H4 (cell line): ENCODE measurements at places on chromosomes 16 and 17. TPM values are rescaled to one million over a fixed set of nuclear protein-coding genes. Genes with fewer than 3 reads are reported as not detected.
A peak's percentile ranks its signal among the peaks of the same experiment; 100 is the strongest.

The ITGAX gene
- 1.8 and 4.4 TPM in 2 replicates for total RNA-seq

DNA sequence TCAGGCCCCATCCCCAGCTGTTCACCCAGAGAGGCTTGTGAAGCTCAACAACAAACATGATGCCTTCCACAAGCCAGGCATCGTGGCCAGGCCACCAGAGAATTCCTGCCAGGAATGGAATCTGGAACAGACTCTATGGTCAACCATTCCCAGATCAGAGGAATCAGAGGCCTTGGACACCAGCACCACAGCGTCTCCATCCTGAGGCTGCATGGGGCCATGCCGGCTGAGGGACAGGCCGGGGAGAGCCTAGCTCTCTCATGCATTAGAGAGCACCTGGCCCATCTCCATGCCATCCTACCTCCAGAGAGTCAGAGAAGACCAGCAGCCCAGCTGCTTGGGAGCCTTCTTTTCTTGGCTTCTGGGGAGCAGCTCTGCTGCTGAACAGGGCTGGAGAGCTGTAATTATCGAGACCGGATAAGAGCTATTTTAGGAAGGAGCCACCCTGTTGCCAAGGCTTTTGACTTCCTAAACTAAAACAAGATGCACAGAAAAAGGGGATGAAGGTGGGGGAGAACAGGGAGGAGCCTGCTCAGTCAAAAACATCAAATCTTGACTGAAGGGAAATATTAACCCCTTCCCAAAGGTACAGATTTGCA lies 24.5 kb upstream of the MTMR4 start:
- no peak for DNase-seq

DNA sequence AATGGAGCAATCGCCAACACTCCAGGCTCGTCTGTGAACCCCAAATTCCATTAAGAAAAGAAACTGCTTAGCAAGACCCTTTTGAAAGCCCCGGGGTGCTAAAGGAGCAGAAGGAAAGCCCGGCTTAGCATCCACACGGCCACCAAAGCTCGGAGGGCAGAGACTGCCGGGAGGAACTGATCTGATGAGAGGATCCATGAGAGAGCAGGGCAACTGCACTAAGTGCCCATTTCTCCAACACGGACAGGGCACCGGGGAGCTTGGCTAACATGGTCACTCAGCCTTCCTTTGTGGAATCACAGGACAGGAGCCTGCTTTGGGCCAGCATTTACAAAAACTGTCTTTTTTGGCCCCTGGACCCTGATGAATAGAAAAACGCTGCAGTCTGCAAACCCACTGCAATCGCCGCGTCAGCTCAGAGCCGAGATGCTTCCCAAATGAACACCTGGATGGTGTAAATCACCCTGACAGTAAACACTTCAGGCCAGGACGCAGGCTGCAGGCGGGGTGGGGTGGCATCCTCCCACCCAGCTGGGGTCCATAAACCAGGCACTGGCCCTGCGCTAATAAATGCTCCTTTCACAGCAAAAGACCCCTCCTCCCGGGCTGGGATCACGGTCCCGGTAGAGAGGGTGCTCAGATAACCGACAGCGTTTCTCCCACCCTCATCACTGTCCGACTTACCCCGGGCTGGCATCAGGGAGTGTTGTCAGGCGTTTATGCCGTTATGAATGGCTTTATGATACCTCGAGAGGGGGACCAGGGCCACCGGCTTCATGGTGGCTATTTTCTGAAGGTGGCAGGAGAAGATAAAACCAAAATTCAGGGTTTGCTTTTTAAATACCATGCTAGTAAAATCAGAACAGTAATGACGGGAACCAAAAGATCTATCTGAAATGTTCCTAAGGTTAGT lies 299.5 kb downstream of the IRF8 start:
- DNase-seq = no peak

DNA sequence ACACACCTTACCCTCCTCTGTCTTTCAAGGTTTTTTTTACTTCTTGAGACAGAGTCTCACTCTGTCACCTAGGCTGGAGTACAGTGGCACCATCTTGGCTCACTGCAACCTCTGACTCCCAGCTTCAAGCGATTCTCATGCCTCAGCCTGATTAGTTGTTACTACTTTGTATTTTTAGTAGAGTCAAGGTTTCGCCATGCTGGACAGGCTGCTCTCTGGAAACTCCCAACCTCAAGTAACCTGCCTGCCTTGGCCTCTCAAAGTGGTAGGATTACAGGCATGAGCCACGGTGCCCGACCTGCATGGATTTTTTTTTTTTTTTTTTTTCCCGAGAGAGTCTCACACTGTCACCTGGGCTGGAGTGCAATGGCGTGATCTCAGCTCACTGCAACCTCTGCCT lies 273.2 kb downstream of the RBFOX1 start:
- no peak for DNase-seq

DNA sequence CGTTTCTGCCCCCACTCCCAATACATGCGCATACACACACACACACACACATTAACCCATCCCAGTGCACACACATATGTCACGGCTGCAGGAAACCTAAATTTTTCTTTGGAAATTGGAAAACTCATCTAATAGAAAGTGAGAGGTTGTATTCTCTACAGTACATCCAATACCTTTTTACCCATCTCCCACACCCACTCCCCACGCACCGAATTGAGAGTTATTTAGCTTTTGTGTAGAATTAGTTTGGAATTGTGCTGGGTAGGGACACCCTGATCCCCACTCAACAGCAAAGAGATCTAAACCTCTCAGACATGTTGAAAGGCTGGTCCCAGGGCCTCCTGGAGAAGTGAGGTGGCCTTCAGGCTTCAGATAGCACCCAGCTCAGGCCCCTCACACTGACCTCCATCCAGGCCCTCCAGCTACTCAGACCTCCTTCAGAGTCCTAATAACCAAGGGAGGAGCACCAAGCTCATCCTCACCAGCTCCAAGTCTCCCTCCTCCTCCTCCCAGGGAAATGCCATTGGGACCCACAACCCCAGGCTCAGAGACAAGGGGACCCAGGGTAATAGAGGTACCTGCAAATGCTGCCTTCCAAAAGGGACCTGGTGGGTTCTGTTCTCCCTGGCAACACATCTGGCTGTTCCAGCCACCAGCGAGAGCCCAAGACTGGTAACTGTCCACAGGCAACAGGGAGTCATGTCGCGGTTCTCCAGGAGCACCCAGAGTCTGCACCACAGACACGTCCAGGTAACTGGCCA lies 955 bp downstream of the HOXB13 start:
- no peak for DNase-seq

DNA sequence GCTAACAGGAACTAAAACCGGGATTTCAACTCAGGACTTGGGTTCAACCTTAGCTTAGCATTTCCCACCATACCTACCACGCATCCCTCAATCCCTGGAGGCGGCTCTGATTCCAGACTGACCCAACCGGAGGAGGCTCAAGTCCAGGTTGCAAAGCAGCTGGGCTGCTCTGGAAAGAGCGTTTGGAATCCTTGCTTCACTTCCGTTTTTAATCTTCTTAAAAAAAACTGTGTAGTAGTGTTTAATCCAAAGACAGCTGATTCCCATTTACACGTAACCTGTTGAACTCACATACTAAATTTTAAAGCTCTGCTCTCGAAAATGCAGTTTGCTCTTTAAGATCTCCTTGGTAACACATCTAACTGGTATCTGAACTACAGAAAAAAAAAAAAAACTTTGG lies 50.0 kb downstream of the NXN start:
- DNase-seq = no peak

GRCh38 chr16:23286131-23286532 lies 16.0 kb upstream of the SCNN1B start:
- no peak for DNase-seq

The ANKFN1 gene
- total RNA-seq = 0.33 and 0.46 TPM in 2 replicates

GRCh38 chr16:57140931-57141668 lies 44.7 kb downstream of the PSME3IP1 start:
- DNase-seq = no peak

DNA sequence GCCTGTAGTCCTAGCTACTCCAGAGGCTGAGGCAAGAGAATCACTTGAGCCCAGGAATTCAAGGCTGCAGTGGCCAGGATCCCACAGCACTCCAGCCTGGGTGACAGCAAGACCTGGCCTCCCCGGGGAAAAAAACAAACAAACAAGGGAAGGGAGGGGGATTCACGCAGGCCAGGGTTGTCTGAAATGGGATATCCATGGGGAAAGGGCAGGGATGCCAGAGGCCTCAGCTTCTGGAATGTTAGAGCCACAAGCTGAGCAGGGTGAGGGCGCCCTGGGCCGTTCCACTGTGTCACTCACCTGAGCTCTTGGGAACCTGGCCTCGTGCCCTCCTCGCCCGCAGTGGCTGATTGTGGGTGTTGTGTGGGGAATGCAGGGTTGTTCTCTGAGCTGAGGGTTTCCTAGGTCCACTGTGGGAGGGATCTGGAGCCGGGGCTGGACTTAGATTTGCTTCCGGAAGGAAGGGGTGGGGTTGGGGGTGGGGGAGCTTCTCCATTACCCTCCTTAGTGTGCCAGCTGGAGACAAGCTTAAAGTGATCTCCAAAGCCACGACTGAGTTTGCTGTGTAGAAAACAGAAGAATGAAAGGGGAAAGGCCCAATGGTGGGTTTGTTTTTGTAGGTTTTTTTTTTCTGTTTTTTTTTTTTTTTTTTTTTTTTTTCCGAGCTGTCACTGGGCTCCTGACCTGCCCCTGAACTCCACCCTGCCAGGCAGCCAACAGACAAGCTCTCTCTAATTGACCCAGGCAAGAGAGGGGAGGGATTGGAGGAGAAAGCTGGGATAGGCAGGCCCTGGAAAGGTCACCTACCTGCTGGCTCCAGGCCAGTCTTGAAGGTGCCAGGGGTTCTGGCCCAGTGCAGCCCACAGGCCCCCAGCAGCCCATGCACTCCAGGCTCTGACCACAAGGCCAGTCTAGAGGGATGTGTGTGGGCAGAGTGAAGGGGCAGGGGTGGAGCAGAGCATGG lies at the start of gene SULT1A1:
TSS of gene SULT1A1 (minus strand) at position 414 of the 964 bp plus-strand sequence. CDS start 1,189 bp downstream, outside the sequence.
- DNase-seq = peak; percentile 45

DNA sequence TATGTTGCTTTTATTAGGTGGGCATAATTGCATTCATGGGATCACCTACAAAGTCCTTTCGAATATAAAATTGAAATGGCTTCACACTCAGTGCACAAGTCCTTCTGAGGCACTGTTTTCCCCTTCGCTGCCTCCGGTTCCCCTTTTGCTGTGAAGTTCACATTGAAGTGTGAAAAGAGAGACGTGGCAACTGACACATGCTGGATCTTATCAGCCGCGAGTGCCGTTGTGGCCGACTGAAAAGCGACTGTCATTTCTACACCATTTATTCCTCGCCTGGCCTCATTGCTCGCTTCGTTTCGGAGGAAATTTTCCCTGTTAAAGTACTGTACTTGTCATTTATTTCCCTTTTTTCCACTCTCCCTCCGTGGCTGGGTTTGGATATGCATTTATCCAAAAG lies 423.5 kb downstream of the MAF start:
- no peak for DNase-seq

GRCh38 chr17:78174870-78175642 lies 6.7 kb downstream of the SYNGR2 start:
- no peak for DNase-seq

- DNase-seq = no peak
These were observed 156.6 kb downstream of the ANKFN1 start for GRCh38 chr17:56309897-56310296.

DNA sequence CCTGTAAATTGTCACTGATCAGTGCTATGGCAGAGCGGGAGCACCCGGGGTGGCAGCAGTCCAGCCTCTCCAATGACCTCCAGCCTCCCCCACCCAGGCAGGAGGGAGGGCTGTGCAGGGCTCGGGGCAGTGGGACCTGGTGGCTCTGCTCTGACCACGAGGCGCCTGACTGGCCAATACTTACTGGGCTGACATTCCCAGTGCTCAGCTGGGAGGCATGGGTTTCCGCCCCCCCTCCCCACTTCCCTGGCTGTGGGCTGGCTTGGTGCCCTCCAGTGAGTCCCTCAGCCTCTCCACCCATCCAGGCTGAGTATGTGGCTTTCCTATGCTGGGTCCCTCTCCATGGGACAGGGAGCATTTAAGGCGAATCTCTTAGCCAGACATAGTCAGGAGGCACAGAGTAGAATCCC lies 2.7 kb downstream of the SOCS3 start:
- peak; percentile 94 for DNase-seq

DNA sequence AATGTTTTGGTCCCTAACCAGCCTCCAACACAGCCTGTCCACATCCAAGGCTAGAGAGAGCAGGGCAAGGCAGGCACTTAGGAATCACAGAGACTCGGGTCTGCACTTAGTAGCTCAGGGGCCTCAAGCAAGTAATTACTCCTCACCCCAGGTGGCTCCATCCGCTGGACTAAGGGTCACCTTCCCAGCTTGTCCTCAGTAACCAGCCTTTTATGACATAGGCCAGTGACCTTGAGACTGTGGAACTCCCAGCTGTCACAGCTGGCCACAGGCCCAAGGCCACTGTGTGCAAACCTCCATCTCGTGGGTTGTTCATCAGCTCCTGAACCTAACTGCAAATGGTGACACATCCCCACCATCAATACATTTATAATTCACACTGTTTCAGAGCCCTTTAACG lies 68.6 kb downstream of the CDYL2 start:
- no peak for DNase-seq

The MEIOC gene
- total RNA-seq = 13.7 and 16.4 TPM in 2 replicates

- DNase-seq = peak; percentile 67
These were observed 5.4 kb upstream of the PNPO start for GRCh38 chr17:47935961-47936360.

DNA sequence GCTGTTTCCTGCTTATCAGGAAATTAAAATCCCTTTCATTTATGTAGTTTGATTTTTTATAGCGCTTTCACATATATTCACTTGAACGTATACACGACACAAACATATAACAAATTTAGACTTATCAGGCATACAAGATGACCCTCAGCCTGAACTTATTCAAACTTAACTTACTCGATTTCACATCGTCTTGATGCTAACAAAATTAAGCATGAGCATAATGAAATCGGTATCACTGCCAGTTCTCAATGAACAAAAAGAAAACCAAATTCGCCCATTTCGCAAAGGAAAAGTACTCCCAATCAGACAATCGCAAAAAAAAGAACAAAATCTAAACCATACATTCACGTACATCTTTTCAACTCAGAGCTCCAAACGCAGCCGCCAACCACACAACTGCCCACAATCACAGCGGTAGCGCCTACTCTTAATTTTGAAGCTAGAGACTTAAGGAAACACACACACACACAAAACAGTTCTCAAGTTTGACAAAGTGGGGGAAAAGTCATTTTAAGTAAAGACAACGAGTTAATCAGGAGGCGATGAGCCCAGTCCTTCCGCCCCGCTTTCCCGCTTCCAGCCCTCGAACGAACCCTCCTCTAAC lies 1.1 kb downstream of the GJC1 start:
- DNase-seq = no peak

DNA sequence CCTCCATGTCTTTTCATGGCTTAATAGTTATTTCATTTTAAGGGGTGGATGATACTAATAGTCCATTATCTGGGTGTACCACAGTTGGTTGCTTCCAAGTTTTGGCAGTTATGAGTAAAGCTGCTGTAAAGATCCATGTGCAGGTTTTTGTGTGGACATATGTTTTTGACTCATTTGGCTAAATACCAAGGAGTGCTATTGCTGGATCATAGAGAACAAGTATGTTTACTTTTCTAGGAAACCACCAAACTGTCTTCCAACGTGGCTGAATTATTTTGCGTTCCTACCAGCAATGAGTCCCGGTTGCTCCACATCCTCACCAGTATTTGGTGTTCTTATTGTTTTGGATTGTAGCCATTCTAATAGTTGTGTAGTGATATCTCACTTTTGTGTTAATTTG lies 181.9 kb downstream of the SPECC1 start:
- peak; percentile 67 for DNase-seq

The GRB2 gene
- total RNA-seq = 83.8 and 107 TPM in 2 replicates
